ENCODE measurements at places on chromosomes 13 and 19. TPM values are rescaled to one million over a fixed set of nuclear protein-coding genes. Genes with fewer than 3 reads are reported as not detected.
A peak's percentile ranks its signal among the peaks of the same experiment; 100 is the strongest.

GRCh38 chr19:58581227-58582141 lies 8.3 kb upstream of the MZF1 start:
- no peak overlapping the region for H3K4me3 ChIP-seq
- no peaks in the 10 kb centered on the region for H3K27me3 ChIP-seq
- peak; percentile 70 for DNase-seq
- H3K27ac ChIP-seq = no peak overlapping the region
- no peaks in the 10 kb centered on the region for H3K4me1 ChIP-seq
- H3K36me3 ChIP-seq = no peaks in the 10 kb centered on the region

GRCh38 chr13:20209948-20210347 lies 17.2 kb upstream of the GJB2 start:
- H3K4me1 ChIP-seq = no peaks in the 10 kb centered on the region
- H3K4me3 ChIP-seq = no peak overlapping the region
- H3K27ac ChIP-seq = no peak overlapping the region
- no peak for DNase-seq
- H3K27me3 ChIP-seq = no peaks in the 10 kb centered on the region

NLRP9 gene
- 0.12 TPM for total RNA-seq

GRCh38 chr19:48644839-48645619 lies 958 bp downstream of the CA11 start:
- H3K4me1 ChIP-seq = no peaks in the 10 kb centered on the region
- peak overlapping the region; percentile 30 for H3K27ac ChIP-seq
- DNase-seq = peak; percentile 85

LRRC4B gene
- 0.53 TPM for total RNA-seq

DNA sequence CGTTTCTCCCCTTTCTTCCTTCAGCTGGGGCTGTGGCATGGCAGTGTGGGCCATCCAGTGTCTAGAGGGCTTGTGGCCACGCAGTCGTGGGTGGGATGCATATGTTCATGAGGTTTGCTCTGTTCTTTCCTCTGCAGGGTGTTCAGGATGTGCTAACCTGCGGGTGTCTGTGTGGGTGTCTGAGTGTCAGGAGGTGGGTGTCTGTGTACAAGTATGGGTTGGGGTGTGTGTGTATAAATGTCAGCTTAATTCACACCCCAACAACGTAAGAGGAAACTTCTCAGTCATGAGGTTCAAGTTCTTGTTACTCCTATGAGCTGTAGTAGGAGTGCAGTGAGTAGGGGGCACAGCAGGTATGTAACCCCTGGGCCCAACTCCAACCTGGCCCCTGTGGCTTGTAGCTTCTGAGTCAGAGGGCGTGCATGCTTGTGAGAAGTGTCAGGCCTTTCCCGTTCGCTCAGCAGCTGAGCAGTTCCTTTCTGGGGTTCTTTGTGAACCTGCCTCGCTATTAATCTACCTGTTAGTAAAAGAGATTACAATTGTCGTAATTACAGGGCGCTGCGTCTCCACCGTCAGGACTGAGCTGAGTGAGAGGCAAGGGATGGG lies 49.1 kb downstream of the NFIX start:
- H3K4me3 ChIP-seq = no peak overlapping the region
- H3K27ac ChIP-seq = no peak overlapping the region
- peaks cover 4% of the 10 kb centered on the region for H3K4me1 ChIP-seq
- no peaks in the 10 kb centered on the region for H3K36me3 ChIP-seq
- H3K27me3 ChIP-seq = no peaks in the 10 kb centered on the region

GRCh38 chr19:41386442-41386841 lies 10.1 kb downstream of the TMEM91 start:
- no peaks in the 10 kb centered on the region for H3K4me1 ChIP-seq
- no peak for DNase-seq
- H3K4me3 ChIP-seq = no peak overlapping the region
- no peaks in the 10 kb centered on the region for H3K27me3 ChIP-seq
